ENCODE measurements at places on chromosomes 1 and 21.

- DNase-seq, result no peak
Observed at GRCh38 chr1:108708691-108709660, 3.7 kb upstream of the FNDC7 start.

DNA sequence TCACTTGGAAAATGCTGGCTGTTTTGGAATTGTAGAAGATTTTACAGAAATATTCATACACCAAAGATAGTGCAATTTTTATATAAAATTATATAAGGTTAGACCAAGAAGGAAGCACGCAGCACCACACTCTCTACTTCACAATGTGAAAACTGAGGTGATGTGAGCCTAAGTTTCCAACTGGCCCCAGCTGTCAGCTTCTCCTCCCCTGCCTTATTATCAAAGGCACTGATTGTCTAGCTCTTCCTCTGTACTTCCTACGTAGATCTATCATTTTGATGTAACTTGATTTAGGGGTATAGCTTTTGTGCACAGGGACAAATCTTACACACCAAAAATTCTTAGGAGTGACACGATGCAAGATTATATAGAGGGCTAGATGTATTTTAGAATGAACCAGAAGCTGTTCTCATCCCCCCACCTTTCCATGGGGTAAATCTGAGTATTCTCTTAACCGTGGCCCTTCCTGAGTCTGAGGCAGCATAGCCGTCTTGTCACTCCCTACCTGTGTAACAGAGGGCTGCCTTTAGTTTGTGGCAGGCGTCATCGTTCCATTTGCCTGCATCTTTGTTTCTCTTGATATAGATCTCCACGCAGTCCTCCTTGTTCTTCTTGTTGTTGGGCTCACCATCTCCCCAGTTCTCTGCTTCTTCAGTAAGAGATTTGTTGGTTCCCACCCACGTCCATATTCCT, 3.4 kb downstream of the SELL start:
- DNase-seq, result no peak

GRCh38 chr1:16348414-16349182, 3.7 kb downstream of the FBXO42 start:
- DNase-seq, result no peak

DNA sequence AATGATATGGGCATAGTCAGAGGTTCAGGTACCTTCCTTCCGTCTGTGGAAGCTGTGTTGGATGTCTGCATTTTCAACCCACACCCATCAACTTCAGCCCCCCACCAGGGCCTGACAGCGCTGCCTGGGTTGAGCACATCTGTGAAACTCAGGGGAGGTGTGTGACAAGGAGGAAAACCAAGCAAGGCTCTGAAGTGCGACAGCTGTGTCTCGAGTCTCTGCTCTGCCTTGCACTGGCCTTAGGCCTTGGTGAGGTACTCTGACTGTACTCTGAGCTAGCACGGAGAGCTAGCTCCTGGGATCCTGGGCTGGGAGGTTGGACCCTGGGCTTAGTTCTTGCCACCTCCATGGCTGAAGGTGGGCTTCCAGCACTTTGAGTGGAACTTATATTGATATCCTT, 9.1 kb downstream of the VANGL2 start:
- DNase-seq, result no peak

GRCh38 chr1:84834419-84835064, 58.5 kb downstream of the LPAR3 start:
- DNase-seq, result no peak

- no peak for DNase-seq
Observed at GRCh38 chr1:197444755-197445154, 176.7 kb downstream of the CRB1 start.

Data from glutamatergic neuron (in vitro differentiated cells).